T-helper 2 cell (primary cell): ENCODE measurements at places on chromosomes 4 and X.
A peak's percentile ranks its signal among the peaks of the same experiment; 100 is the strongest.

GRCh38 chrX:39008549-39008948 is 207.3 kb downstream of the MID1IP1 start:
- DNase-seq, result no peak

- no peak for DNase-seq
These were observed 200.6 kb downstream of the BCOR start for GRCh38 chrX:39896951-39897740.

GRCh38 chr4:174633399-174633798 is 111.1 kb upstream of the HPGD start:
- DNase-seq, result no peak

DNA sequence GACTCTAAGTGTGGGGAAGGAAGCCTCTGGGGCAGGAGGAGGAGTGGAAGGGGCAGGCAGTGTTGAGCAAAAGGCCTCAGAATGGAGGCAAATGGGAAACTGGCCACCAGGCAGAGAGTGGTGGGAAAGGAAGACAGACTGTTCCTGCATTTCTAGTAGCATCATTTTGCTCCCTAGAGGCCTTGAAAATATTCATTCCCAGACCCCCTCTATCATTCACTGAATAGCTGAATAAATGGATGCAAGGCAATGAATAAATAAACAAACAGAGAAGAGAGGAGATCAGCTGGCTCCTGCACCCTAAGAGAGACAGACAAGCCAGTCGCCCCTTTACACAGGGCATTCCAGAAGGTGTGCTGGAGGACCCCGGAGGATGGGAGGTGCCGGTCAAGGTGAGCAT is 511.9 kb downstream of the BCOR start:
- DNase-seq, result no peak

DNA sequence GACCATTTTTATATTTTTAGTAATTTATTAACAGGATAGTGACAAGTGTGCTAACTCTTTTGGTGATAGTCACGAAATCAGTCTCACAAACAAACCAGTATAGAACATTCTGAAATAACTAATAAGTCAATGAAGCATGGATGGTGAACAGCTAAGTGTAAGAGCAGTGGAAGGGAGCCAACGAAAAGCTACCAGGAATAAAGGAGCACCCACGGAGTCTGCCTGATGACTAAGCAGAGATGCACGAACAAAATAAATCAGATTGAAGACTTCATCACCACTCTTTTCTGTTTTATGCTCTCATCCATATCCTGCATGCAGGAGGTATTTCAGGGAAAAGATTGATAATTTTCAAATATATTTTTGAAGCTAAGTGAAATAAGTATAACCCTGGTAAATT is 891.1 kb upstream of the HS3ST1 start:
- no peak for DNase-seq

GRCh38 chr4:12712648-12713339 is 771.3 kb downstream of the RAB28 start:
- DNase-seq, result no peak

- DNase-seq, result no peak
These were observed 163.2 kb downstream of the ANK2 start for GRCh38 chr4:113212613-113213012.

DNA sequence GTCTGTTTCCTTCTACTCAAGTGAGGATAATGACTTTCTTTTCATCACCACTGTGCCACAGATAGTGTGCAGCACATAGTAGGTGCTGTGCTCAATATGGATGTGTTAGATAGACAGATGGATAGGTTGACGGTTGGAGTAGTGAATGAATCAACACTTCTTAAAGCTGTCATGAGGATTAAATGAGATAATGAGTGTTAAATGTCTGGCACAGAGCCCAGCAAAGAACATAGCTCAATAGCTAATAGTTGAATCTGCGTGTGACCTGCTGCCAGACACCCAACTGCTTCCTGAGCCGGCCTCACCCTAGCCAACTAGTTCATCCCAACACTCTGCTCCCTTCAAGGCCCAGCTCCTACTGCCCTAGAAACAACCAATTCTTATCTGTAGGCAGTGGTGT is 67.7 kb upstream of the PJA1 start:
- DNase-seq, result no peak

- DNase-seq, result peak; percentile 91
These were observed 13.1 kb upstream of the PRDM8 start for GRCh38 chr4:80184053-80184824.

GRCh38 chrX:52821079-52821760 is 10.1 kb downstream of the XAGE5 start:
- no peak for DNase-seq

DNA sequence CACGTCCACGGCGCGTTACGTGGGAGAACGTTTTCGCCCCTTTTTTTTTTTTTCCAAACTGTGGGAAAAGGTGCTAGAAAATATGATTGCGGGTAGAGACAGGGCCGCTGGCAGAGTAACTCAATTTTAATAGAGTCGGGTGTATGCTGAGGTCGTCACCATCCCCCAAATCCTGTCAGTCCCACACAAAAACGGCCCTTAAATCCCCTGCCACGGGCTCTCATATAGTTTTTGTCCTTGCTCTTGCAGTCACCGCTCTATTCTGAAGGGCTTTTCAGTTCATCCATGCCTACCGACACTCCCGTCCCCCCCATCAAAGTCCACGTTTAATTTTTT is 796 bp upstream of the MED14 start:
- no peak for DNase-seq

DNA sequence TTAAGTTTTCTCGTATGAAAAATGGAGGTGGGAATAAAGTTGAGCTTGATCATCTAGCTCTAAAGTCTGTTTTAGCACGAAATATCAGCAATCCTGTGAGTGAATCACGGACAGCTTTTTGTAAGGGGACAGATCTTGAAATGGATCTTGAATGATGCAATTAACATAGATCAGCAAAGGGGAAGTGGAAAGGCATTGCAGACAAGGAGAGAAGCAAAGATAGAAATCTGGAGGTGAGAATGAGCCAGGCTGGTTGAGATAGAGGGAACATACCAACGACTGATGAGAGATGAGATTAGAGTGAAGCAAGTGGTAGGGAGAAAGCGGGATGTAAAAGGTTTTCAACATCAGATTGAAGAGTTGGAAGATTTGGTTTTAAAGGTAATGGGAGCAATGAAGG is 4.6 kb upstream of the DGKK start:
- no peak for DNase-seq

- DNase-seq, result no peak
These were observed 115.0 kb downstream of the PJA1 start for GRCh38 chrX:69050051-69050765.

- DNase-seq, result no peak
These were observed 2.9 kb downstream of the CHST7 start for GRCh38 chrX:46576458-46576857.

- no peak for DNase-seq
These were observed 34.6 kb downstream of the NBDY start for GRCh38 chrX:56763556-56764152.

- no peak for DNase-seq
These were observed 161.2 kb upstream of the WDFY3 start for GRCh38 chr4:85127653-85128052.

DNA sequence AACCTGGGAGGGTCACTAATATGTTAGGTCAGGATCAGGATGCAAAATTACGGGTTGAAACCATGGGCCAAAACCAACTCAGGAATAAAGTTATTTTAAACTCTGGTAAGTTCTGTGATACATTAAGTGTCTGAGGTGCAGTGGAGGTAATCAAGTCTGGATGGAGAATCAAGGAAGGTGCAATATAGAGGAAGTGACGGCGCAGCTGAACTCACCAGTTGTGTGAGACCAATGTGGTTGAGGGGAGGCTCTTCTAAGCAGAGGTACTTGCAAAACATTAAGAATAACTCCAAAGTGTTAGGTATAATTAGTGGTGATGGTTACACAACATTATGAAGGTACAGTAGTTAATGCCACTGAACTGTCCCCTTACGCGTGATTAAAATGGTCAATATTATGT is 19.7 kb downstream of the GAB3 start:
- DNase-seq, result no peak

- DNase-seq, result no peak
These were observed 114.0 kb upstream of the LNX1 start for GRCh38 chr4:53705151-53705764.

DNA sequence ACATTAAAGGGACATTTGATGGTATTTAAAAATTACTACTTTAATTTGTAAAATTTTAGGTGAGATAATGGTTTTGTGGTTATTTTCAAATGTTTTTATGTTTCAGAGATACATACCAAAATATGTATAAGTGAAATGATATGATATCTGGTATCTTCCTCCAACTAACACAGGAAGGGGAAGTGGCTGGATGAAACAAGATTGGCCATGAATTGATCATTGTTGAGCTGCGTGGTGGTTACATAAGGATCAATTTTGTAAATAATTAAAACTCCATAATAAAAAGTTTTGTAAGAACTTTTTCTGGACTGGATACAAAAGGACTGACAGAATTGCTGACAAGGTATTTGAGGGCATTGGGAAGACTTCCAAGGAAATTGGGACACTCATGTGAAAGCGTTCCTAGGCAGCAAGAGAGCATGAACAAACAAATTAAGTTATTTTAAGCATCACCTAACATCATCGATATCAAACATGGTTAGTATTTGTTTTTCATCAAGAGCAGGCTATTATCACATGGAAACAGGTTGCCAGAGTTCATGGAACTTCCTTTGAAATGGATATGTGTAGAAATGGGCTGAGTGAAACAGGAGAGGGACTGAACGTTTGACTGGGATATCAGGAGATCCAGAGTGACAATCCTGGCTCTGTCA is 4.4 kb upstream of the PGM2 start:
- no peak for DNase-seq

DNA sequence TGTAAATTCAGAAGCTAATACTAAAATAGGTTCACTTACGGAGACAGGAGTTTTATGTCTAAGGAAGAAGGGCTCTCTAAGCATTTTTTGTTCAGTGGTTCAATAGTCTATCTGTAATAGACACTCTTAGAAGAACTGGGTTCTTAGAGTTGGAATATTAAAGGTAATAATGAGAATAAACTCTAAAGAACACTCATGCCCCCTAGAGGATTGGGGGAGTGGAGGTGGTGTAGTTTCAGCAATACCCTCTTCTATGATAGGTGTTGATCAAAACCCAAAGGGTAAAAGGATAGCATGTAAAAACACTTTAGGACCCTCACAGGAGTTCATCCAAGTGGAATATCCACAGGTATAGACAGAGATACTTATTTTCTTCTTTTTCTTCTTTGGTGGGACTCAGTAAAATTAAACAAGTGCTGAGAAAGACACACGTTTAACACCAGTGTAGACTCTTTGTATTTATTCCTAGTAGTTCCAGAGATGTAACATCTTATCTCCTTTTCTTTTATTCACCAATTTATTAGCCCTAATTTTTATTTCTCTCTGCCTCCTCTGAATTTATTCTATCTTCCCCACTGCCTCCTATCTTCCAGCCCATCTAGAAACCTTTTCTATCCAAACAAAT is 25.7 kb upstream of the MND1 start:
- no peak for DNase-seq

DNA sequence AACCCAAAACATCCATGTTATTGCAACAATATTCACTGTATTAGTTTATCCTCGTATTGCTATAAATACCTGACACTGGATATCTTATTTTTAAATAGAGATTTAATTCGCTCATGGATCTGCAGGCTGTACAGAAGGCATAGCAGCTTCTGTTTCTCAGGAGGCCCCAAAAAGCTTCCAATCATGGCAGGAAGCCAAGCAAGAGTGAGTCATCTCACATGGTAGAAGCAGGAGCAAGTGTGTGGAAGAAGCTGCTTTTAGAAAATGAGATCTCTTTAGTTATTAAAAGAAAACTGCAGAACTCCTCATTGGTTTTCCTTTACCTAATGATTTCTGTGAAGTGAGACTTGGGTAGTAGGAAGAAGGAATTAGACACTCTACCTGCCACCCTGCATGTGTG is 16.4 kb downstream of the ZNF732 start:
- no peak for DNase-seq

DNA sequence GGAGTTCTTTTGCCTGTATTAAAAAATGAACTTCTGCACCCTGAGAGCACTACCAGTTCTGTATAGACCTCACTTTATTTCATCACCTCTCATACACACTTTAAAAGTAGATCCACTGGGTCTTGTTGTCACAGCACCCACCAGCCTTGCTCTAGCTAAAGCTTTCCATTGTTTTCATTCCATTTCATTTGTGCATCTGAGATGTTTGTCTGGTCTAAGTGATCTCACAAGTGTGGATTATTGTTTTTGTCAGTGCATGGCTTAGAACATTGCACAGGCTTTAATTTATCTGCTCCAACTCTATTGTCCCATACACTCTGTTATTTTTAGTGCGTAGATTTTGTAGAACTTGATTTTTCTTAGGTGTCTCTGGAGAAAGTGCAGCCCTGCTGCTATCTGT is 1157.5 kb upstream of the PABPC4L start:
- no peak for DNase-seq

GRCh38 chr4:57083090-57083489 is 27.1 kb downstream of the IGFBP7 start:
- no peak for DNase-seq

DNA sequence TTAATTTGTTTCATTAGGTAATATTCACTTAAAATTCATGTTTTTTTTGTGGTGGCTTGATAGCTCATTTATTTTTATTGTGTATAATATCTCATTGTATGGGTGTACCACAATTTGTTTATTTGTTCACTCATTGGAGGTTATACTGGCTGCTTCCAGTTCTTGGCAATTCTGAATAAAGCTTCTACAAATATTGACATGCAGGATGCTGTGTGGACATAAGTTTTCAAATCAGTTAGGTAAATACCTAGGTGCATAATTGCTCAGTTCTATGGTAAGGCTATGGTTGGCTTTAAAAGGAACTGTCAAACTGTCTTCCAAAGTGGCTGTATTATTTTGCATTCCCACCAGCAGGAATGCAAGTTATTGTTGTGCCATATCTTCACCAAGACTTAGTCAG is 504.5 kb upstream of the GALNTL6 start:
- DNase-seq, result no peak

GRCh38 chr4:2843941-2844584 is 419 bp downstream of the ADD1 start:
- DNase-seq, result peak; percentile 33

DNA sequence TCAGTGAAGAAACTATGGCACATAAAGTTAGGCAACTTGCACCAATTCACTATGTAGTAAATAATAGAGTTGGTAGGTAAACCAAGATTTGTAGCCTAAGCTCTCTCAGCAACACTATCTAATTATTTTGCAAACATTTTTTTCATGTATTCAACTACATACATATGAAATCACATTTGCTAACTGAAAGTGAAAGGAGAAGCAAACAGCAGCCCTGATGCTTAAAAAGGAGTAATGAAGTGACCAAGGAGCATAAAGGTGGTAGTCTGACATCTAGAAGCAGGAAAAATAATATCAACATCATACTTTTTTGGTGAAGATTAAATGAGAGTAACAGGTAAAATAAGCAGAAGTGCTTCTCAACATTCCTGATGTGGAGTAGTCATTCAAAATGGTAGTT is 603.7 kb downstream of the GRXCR1 start:
- DNase-seq, result no peak
